ENCODE measurements at places on chromosomes 6 and 20.

GRCh38 chr20:36272547-36273220 is 33.5 kb upstream of the DLGAP4 start:
- DNase-seq, result no peak

DNA sequence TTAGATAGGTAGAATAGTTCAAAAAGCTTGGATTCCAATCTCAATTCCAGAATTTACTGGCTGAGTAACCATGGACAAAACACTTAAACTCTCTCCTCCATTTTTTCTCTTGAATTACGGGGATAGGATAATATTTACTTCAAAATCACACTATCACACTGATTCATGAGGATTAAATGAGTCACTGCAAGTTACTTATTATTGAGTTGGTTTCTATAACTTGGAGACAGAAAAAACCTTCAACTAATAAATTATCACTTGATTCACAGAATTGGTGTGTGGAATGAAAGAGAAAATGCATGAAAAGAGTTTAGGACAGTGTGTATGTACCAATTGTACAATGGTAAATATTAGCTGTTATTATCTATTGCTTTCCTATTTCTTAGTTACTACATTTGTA is 585.2 kb downstream of the PHF3 start:
- no peak for DNase-seq

- DNase-seq, result no peak
These were observed 52.7 kb upstream of the PTGIS start for GRCh38 chr20:49620364-49621240.

GRCh38 chr6:24990236-24990845 is 54.6 kb upstream of the RIPOR2 start:
- DNase-seq, result peak; percentile 52

DNA sequence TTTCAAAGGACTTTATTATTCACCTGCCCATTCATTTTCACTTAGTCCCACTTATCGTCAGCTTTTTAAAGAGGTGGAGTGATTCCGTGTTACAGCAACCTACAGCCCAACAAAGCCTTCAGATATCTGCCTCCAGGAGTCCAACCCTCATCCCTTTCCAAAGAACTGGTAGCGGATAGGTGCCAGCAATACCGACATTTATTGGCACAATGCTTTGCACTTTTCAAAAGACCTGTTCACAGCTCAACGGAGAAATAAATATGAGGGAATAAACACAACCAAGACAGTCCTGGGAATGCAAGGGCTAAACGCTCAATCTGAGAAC is 819 bp upstream of the MTRF1L start:
- no peak for DNase-seq
